ENCODE measurements at places on chromosomes 6 and 20.

GRCh38 chr6:53059648-53060589 lies 5.3 kb upstream of the FBXO9 start:
- no peak for DNase-seq

- no peak for DNase-seq
Observed at GRCh38 chr6:168075787-168076202, 3.2 kb downstream of the FRMD1 start.

DNA sequence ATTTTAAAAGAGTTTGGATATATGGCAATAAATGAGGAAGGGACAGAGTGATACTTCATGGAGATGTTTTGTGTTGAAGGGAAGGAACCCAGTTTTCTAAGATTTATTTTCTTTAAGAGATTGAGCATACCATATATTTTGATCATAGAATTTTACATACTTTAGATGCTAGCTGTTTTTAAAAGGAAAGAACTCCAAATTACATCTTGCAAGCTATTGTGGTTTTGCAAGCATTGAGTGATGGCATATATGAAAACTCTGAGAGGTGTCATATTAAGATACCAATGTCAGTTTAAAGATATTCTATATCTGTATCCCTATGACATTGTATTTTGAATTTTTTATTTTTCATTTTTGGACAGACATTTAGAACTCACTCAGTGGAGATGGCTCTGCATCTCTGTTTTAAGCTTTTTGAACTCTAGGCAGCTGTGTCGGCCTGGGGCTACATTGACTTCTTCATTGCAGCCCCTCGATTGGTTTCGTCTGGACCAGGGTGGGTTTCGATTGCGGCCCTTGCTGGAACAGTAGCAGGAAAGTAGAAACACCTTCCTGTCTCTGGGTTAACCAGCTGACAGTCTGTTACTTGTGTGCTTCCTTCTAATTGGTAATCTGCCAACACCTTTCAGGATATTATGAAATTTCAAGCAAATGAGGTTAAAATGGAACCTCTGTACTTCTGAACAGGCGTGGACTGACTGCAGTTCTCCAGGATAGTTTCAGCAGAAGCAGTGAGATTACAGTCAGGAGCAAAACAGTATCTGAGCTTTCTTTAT lies 14.0 kb downstream of the IGF2R start:
- no peak for DNase-seq

DNA sequence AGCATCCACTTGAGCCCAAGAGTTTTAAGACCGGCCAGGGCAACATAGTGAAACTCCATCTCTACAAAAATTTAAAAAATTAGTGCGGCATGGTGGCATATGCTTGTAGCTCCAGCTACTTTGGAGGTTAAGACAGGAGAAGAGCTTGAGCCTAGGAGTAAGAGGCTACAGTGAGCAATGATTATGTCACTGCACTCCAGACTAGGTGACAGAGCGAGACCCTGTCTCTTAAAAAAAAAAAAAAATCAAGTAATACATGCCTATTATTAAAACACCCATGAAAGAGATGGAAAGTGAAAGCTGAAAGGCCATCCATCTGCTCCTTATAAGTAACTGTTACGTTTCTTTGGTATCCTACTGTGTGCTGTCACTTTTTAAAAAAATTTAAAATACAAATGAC lies 66.4 kb downstream of the FKBP5 start:
- DNase-seq: no peak

DNA sequence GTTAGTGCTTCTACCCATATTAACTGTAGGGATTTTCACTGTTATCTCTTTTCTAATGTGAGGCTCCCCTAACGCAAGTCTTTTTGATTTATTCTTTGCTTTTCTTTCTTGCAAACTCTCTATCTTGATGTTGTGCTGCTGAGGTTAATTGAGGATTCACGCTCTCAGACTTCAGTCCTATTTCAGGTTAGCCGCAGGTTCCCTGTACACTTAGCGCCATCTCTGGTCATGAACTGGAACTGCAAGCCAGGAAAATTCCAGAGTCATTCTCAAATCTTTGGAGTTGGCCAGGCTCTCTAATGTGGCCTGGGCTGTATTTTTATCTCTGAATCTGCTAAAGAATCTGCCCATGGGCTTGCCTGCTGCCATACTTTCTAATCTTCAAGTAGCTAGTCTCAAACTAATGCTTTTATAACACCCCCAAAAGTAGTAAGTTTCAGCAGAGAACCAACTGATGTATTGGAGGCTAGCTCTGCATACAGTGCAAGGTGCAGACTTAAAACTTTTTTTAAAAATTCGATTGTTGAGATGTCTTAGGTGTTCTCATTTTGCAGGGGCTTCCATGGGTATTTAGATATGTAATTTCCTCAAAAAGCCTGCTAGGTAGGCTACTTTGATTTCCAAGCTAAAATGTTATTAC lies 91.1 kb upstream of the OPRM1 start:
- peak; percentile 5 for DNase-seq

GRCh38 chr6:37552267-37552666 lies 52.6 kb upstream of the CCDC167 start:
- DNase-seq: no peak

- DNase-seq: no peak
Observed at GRCh38 chr6:142985281-142985680, 40.3 kb upstream of the HIVEP2 start.

- DNase-seq: no peak
Observed at GRCh38 chr6:52305948-52306767, 21.6 kb upstream of the MCM3 start.

- DNase-seq: no peak
Observed at GRCh38 chr6:17035257-17036064, 66.4 kb upstream of the STMND1 start.

DNA sequence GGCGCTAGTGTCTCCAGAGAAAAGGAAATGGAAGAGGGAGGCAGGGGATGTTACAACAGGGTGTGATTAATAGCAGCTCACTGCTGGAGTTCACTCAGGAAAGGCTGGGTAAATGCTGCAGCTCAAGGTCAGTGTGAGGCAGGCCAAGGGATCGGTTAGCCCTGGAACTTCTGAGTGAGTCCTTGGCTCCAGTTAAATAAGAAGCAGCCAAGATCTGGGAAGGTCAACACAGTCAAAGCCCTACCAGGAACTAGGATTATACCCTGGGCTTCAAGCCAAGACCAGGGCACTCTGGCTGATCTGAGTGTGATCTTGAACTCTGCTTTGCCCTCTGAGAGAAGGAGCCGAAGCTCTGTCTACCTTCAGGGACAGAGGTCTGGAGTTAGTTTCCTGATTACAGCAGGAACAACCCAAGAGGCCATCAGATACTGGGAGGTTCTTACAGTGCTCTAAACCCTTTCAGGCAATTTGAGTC lies 44.3 kb downstream of the TPD52L1 start:
- DNase-seq: peak; percentile 53

DNA sequence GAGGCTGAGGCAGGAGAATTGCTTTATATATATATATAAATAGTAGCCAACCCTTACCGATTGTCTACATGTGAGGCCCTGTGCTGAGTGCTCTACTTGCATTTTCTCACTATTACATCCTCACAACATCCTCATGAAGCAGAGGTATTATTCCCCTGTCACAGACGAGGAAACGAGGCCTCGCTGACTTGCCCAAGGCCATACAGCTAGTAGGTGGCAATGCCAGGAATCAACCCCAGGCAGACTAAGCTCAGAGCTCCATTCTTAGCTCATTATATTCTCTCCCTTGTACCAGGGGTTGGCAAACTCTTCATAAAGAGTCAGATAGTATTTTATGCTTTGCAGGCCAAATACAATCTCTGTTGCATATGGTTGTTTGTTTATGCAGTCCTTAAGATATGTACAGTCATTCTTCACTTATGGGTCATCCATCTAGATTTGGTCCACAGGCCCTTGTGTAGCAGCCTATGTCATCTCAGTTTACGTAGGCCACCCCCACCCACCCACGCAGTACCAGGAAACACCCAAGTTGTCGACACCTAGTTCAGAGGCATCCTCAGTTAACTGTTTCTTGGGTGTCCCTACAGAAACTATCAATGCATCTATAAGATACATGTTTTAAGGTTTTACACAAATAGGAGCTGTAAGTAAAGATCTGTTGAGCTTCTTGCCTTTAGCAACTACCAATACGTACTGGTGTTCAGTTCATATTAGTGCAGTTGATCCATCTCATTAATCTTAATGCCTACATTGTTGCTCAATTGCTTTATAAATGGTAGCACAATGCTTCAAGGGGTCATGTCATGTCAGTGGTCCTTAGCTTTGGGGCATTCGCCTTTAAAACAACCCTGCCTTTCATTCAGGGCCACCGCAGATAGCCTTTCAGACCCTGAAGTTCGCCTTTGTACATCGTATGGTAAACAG lies 3.0 kb downstream of the CASS4 start:
- DNase-seq: no peak

DNA sequence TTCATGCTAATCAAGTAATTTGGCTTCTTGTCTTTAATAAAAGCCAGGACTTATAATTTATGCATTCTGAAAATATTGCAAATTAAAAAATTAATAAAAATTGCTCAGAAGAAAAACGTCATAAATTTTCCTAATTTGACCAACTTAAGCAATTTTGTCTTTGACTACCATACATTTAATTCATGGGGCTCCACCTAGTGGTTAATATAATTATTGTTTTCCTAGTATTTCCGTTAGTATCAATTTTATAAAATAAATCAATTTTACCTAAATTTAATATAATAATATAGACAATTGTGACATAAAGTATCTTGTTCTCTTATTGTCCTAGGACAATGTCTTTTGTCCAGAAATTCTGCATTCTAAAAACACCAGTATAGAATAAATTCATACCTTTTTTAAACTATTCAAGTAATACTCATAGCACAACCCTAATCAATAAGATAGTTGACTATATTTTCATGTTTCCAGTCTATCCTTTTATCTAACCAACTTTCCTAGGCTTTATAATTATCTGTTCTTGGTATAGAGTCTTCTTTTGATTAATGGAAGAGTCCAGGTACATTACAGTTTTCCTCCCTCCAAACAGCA lies 319.9 kb downstream of the TRDN start:
- peak; percentile 10 for DNase-seq

DNA sequence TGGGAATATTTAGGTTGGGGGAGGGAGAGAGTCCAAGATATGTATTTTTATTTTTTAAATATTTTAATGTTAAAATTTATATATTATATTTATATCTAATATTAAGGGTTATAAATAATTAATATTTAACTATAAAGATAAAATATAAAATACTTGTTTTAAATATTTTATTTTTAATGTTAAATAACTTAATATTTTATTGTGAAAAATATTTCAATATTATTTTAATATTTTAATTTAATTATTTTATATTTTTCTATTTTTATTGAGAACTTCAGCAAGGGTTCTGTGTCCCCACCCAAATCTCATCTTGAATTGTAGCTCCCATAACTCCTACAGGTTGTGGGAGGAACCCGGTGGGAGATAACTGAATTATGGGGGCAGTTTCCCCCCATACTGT lies 34.0 kb downstream of the PERP start:
- DNase-seq: no peak

GRCh38 chr6:79902046-79902445 lies 45.3 kb downstream of the ELOVL4 start:
- DNase-seq: no peak

GRCh38 chr6:70371454-70372105 lies 41.7 kb upstream of the FAM135A start:
- DNase-seq: peak; percentile 58

DNA sequence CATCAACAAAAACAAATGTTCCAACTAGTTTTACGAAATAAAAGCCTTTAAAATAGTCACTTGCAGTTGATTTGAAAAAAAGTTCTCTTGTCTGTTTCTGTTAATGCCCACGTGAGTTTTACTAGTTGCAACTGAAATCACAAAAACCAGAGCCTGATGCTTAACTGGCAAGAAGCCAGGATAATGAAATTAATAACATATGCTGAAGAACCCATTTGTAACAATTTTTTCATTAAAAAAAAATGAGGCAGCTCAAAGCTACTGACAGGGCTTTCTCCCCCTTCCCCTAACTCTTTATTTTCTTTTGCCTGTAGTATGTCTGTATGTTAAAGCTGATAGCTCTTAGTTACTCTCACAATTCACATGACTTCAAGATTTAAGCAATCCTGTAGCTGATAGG lies 132.7 kb upstream of the EYA4 start:
- DNase-seq: no peak

- DNase-seq: no peak
Observed at GRCh38 chr6:37850260-37850659, 30.7 kb downstream of the ZFAND3 start.

DNA sequence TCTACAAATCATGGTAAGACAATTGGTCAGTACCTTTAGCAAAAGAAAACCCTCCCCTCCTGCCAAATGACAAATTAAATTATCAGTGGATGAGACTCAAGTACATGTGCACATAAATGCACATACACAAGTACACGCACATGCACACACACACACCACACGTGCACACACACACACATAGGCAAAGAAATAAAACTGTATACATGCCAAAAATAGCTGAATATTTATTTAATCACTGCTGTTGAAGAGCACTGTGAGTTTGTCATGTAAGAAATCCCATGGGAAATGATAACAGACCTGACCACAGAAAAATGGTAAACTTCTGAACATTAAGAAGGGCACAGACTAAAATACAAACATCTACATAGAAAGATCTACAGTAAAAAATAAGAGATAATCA lies 46.6 kb upstream of the TNFAIP3 start:
- DNase-seq: no peak

DNA sequence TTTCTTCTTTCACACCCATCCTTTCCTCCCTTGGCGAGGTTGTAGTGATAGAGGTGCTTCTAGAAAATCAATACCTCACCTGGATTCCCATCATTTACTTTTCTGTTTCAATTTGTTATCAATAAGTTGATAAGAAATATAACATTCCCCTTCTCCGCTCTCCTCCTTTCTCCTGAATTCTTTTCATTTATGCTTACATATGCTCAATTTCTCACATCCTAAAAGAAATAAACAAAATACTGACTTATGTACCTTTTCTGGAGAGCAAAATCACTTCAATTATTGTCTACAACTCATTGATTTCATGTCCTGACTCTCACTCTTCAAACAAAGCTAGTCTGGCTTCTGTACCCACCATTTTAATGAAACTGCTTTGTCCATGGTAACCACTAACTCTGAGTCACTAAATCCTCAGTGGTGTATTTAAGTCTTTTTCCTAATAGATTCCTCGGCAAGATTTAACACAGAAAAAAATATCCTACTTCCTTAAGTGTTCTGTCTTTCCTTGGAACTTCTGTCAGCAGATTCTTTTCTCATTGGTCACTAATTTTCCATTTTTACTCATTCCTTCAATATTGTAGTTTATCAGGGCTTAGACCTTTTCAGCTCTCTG lies 289.6 kb downstream of the RFPL4B start:
- no peak for DNase-seq

DNA sequence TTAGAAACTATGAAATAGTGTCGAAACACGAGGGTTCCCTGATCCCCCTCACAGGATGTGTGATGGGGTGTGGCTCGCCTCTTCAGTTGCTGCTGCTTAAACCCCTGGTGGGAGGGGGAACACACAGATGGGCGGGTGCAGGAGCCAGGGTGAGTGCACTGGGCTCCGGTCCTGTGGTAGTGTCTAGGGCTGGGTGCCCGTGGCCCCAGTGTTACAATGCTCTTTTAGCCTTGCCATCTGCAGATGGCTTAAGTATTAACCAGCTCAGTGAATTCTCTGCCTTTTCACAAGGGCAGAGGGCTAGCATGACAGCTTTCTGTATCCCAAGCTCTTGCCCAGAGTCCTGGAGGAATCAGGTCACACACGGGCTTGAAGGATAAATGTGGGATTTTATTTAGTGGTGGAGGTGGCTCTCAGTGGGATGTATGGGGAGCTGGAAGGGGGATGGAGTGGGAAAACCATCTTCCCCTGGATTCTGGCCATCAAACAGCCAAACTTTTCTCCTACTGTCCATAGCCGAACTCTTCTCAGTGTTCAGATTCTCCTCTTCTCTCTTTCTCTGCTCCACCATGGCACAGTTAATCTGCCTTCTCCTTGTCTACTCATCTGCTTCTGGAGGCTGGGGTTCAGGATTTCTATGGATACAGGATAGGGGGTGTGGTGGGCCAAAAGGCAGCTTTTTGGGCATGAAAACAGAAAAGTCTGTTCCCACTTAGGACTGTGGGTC lies 659.0 kb downstream of the EPM2A start:
- DNase-seq: no peak
